ENCODE measurements at places on chromosomes 2 and 18.

DNA sequence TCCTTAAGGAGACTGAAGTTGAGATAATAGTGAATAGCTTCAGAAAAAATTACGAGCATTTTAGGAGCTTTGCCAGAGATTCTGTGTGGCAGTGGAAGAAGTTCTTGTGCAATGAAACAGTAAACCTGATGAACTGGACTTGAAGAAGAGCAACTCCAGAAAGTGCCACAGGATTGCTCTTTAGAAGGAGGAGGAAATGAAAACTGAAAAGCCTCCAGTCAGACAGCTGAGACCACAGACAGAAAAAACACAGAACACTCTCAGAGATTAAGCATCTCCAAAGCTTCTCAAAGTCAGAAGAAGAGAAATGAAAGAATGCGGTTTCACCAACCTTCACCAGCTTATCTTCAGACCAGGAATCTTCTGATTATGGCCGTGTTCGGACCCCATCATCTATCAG is 329.7 kb upstream of the CNTNAP5 start:
- DNase-seq, result peak; percentile 25

DNA sequence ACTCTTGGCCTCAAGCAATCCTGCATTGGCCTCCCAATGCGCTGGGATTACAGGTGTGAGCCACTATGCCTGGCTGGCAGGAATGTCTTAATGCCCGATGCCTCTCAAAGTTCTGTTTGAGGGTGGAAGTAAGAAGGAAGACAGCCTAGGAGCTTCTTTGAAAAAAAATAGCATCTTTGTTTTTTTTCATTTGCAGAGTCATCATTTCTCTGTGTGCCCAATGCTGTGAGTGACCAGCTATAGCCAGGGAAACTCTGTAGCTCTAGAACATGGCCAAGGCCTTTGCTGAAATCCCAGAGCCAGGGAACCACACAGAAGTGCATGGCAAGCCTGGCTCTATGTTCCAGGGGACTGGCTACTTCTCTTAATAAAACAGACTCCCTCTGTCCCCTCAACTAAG is 260.0 kb downstream of the C1D start:
- no peak for DNase-seq

- no peak for DNase-seq
Measured at GRCh38 chr2:194566907-194567660, 1089.9 kb upstream of the SLC39A10 start.

DNA sequence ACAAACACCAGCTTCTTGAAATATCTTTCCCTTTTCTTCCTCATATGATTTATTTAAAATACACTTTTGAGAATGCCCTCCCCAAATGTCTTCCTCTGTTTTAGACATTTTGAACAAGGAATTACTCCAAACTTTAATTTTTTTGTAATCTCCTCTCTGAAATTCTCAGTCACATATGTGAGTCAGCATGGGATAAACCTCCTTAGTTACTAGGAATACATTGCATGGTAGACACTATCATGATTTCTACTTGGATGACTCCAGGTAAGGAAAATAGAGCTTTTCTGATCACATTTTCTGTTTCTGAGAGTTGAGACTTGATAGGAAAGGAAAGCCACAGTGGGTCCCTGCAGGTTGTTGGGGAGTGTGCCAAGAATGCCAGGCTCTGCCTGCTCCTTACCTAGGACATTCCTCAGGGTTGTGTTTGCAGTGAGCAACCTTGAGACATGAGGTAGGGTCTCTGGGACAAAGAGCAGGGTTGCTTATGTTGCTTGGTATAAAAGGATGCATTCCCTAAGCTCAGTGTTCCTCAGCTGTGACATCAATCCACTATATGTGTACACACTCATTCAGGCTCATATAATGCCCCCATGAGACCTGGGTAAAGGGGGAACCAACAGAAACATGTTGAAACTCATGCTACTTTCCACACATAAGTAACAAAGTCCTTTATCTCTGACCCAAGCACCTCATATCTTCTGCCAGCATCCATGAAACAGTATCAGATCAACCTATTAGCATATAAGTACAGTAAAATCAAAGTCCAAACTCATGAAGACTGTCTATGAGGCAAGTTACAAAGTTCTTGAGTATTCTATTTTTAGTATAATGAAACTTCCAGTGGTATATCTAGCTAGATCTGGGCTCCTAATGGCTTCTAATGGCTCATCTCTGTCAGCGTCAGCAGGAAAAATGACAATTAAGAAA is 112.8 kb upstream of the SCN1A start:
- peak; percentile 47 for DNase-seq

- DNase-seq, result no peak
Measured at GRCh38 chr18:76941284-76941683, 118.9 kb downstream of the ZNF236 start.

- DNase-seq, result no peak
Measured at GRCh38 chr2:129606496-129607270, 372.8 kb upstream of the RAB6C start.
